ENCODE measurements at places on chromosomes 3 and 15.
A peak's percentile ranks its signal among the peaks of the same experiment; 100 is the strongest.

- no peak for DNase-seq
Measured at GRCh38 chr3:77186728-77187127, 146.8 kb downstream of the ROBO2 start.

DNA sequence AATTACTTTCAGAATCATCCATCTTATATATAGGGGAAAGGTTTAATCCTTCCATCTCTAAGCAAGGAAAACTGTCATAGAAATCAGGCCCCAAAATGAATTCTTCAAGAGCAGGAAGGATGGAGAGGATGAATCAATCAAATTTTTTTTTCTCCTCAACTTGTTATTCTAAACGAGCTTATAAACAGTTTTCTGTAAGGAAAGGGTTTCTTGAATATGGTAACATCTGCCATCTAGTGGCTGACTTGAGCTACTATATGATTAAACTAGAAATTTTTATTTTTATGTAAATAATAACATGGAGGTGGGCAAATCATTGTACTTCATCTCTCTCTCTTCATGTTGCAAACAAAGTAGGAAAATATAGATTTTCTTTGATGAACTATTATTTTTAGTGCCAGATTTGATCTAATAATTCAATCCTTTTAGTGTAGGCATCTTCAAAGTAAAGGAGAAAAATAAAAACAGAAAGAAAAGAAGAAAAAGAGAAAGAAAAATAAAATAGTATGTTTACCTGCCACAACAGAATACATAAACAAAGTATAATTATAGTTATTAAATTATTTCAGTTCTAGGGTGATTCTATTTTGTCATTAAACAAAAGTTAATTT, 146.6 kb downstream of the SERPINI1 start:
- peak; percentile 68 for DNase-seq

DNA sequence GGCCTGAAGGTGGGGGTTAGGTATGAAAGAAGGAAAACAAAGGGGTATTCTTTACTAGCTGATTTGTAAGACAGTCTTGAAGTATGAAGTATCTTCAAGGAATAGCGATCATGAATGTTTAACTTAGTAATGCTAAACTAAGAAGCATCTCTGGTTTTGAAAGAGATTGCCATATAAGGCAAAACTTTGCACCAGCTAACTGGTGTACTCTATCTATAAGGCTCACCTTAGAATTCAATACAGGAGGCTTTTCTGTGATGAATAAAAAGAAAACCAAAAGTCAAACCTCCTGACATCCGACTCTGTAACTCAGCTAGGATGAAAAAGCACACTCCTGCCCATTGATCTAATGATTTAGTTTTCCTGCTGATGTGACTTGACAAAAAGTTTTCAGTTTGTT, 54.7 kb downstream of the FOXP1 start:
- DNase-seq: no peak

GRCh38 chr3:88235102-88235501, 85.3 kb downstream of the C3orf38 start:
- DNase-seq: no peak

DNA sequence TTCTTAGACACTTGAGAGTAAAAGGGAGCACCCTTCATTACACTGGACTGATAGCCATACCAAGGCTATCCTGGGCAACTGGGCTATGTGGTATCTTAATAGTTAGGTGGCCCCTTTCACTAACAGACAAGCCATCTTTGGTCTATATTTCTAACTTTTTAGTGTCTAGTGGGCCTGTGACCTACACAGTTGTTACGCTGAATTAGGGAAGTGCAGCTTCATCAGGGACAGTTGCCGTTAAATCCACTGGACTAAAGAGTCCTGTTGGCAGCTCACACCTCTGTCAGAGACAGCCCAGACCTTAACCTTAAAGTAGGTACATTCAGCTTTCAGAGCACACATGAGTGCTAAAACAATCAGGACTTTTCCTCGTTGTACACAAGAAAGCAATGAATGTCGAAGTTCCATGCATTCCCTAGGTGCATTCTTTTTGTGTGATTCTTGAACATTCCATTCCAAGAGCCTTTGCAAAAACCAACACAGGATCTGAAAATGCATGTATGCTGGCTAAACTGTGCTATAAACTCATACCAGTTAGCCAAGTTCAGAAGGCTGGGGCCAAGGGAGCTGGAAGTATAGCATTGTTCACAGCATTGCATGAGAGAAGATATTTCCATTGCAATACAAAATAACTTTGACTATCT, 230.2 kb upstream of the EIF1B start:
- no peak for DNase-seq

- DNase-seq: no peak
Measured at GRCh38 chr3:116280130-116280740, 165.1 kb downstream of the LSAMP start.

DNA sequence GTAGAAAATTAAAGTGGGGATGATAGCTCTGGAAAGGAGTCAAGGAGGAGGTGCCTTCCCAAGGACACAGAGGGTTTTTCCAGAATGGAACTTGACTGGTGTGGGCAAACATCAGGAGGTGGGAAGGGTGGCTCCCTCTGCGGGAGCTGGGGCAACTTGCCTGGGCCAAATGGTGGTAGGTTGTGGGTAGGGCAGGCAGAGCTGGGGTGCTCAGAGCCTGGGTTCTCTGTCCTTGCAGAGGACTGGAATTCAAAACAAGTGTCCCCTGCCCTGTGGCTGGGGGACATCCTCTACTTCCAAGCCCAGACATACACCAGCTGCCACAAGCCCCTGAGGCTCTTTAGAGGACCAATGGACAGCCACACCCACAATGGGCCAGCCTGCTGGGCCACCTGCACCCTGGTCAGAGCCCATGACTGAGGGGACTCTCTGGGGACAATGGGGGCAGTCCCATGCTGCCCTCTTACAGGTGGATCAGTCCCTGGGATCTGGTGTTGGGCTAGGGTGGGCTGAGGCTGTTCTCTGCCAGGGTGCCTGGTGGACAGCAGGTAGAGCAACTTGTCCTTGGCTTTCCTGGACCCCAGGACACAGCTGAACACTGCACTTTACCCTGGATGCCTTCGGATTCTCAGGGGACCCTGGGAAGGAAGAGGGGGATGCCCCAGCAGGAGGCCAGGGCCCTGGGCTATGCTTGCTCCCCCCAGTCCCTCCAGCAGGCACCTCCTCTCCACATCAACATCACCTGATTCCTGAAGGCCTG, 38.6 kb upstream of the CSPG4 start:
- no peak for DNase-seq

DNA sequence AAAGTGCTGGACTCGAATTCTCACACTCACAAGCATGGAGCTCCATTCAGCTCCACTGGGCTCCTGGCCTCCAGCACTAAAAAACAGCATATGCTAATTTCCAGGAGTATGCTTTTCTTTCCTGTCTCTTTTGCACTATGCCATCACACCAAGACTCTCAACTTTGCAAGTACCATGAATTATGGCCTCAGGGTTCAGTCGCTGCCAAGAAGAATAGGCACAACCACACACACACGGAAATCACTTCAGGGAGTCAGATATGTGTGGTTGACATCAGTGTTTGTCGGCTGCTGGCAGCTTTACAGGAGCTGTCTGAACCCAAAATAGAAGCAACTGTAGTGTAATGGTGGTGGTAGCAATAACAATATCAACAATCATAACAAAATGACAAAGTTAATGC, 305.0 kb upstream of the SLCO3A1 start:
- no peak for DNase-seq

DNA sequence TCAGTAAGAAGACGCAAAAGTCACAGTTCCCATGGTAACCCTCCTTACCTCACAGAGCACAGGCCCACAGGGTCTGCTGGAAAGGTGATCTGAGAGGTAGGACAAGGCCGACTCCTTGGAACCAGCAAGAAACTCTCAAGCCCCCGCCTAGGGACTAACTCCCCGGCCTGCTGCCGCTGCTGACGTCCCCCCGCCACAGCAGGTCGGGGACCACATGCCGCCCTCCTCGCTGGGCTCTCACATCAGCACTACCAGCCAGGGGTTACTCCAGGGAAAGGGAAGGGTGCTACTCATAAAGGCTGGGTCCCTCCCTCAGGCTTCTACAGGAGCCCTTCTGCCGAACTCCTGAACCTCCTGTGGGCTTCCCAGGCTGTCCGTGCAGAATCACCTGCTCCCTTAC, 94.2 kb downstream of the XXYLT1 start:
- no peak for DNase-seq

DNA sequence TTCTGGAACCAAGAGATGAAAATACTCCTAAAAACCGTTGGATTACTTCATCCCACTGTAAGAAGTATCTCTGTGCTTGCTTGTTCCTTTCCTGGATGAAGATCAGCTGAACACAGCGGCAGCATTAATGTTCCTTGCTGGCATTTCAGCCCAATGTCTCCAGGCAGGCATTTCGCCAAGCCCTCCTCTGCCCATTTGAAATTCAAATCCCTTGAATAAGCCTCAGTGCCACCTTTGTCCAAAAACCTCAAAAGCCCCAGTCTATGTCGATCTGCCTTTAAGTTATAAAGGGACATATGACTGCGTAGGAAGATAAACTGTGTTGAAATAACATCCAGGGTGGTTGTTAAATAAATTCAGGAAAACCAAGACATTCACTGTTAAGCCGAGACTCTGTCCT, 156.8 kb upstream of the PDZRN3 start:
- peak; percentile 33 for DNase-seq

GRCh38 chr3:61864886-61865285, 303.5 kb downstream of the PTPRG start:
- DNase-seq: no peak

- DNase-seq: no peak
Measured at GRCh38 chr3:38985581-38985980, 66.2 kb downstream of the SCN11A start.

DNA sequence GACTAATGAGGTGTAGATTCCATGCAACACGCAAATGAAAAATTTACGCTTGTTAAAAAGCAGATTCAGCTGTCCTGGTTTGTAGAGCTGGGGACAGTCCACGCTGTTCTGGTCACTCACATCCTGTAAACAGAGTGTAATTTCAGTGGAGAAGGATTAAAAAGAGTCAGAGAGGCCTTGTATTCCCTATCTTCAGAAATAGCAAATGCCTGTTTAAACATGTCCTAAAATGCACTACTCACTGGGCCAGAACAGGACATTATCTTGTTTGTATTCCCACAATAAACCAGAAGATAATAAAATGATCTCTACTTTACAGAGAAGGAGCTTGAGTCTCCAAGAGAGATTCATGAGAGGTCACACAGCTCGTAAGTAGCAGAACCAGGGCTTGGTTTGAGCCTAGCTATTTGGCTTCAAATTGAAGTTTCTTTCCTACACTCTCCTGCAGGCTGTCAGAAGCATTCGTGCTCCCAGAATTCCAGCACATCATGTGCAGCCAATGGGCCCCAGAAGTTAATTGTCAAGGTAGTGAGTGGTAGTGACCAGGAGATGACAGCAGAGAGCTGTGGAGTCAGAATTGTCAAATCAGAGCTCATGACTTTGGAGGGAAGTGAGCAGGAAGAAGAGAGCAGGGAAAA, 242.5 kb downstream of the ATP8B4 start:
- DNase-seq: no peak

DNA sequence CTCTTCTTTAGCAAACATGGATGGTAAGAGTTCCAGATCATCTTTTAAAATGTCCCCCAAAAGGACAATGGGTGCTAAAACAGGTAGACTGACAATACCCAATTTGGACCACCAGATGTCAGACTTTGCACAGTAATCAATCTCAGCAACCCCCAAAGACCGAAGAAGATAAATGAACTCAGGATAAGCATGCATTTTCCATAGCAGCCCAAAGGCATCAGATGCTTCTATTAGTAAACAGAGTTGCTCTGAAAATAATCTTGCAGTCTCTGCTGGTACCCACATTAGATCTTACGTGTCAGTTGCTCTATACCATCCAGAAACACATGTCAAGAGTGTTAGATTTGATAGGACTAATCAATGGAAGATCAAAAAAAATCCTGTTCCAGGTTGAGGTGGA, 20.6 kb downstream of the MYH15 start:
- peak; percentile 71 for DNase-seq

DNA sequence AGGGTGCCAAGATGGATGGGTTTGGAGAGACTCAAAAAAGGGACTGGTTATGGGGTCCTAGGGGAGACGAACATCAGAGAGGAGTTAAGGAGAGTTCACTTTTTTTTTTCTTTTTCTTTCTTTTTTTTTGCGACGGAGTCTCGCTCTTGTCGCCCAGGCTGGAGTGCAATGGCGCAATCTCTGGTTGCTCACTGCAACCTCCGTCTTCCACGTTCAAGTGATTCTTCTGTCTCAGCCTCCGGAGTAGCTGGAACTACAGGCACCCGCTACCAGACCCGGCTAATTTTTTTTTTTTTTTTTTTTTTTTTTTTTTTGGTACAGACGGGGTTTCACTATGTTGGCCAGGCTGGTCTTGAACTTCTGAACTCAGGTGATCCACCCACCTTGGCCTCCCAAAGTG, 1.2 kb downstream of the SPINT1 start:
- DNase-seq: no peak

DNA sequence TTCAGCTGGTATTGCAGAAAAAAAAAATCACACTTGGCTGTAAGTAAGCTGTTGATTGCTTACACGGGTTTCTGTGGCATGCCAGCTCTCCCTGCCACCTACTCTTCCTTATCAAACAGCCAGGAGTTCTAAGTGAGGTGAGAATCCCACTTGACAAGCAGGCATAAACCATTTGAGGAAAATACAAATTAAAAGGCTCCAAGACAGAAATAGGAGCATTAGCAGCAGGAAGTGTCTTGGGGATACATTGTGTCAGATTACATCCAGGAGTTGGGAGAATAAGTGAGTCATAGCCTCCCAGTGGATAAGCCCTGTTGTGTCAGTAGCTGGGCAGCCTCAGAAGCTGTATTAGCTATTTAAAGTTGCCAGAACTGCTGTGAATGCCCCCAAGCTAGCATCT, 256.0 kb downstream of the CNTN4 start:
- peak; percentile 14 for DNase-seq

- DNase-seq: no peak
Measured at GRCh38 chr3:170804078-170804477, 65.9 kb downstream of the RPL22L1 start.

- no peak for DNase-seq
Measured at GRCh38 chr3:37475435-37475834, 301.1 kb upstream of the LRRFIP2 start.

DNA sequence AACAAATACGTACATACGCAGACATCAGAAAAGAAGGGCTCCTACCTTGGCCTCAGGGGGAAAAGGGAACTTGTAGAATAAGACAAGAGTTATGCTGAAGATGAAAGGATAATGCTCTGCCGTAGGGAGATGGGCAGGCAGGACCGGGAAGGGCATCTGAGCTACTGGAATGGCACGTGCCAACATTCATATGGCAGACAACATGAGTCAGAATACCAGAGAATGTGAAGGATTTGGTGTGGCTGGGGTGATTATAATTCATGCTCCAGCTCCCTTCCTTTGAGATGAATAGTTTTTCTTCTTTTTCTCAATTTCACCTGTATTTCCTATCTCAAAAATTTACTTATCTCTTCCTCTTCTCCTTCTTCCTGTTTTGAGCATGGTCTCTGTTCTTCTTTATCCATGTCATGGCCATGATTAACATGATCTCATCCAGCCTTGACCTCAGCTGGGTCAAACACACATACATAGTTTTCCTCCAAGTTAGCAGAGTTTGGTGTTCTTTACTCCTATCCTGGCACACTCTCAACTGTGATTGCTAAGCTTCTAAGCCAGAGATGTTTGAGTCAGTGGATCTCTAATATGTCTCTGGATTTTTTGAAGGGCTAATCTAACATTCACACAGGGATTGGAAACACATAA, 507.0 kb downstream of the FOXP1 start:
- DNase-seq: no peak
